ENCODE measurements at places on chromosomes 2 and 18.

DNA sequence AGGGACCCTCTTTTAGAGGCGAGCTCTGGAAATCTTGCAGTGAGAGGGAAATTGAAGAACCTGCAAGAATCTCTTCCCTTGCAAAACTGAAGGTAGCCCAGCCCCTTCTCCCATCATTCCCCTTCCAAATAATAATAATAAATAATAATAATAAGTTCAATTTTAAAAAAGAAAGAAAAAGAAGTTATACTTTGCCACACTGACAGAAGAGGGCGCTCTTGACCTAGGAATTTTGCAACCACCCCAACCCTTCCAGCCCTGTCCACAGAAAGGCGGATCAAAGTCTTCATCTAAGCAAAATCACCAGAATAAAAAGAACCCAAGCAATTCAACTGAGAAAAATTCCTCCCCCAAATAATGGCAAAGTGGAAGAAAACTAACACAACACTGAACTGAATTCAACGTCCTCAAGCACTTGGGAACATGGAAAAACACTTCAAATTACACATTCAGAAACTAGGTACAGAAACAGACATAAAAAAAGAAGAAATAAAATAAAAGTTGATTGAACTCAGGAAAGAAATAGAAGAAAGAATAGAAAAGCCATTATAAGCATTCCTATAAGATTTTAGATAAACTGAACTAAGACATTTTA lies 98.9 kb upstream of the GLS start:
- DNase-seq: peak; percentile 62

DNA sequence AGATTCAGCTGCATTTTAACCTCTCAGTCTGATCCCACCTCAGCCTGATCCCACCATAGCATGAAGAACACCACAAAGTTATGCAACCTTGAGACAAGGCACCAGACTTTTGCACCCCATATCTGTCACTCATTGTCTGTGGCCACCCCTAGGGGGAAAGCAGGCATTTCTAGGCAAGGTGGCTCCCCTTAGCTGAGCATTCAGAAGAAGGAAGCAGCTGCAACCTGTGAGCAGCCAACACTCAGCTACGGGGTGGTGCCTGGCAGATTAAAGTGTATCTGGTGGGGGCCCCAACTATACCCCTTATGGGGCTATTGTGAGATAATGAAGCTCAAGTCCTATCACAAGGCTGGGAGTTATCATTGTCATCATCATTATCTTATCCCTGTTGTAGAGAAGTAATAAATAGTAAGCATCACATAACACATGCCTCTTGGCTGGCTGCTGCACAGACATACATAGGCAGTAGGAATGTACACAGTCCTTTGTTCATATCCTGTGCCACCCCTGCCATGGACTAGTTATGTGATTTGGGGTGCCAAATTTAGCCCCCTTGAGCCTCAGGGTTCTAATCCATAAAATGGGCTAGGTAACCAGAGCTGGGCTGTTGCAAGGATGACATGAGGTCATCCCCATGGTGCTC lies 20.6 kb upstream of the TMEM163 start:
- no peak for DNase-seq

DNA sequence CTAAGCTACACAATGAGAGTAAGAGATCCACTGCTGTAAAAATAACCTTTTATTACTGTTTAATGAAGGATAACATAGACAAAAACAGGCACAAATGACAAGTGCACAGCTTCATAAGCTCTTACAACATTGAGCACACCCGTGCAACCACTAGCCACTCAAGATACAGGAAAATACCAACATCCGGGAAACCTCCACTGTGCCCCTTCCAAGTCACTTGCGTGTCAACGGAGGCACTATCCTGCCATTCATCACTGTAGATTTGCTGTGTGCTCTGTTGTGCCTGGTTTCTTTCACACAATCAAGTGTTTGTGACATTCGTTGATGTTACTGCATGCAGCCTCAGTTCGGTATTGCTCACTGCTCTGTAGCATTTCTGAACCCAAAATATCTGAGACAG lies 292.9 kb upstream of the MYT1L start:
- DNase-seq: no peak

DNA sequence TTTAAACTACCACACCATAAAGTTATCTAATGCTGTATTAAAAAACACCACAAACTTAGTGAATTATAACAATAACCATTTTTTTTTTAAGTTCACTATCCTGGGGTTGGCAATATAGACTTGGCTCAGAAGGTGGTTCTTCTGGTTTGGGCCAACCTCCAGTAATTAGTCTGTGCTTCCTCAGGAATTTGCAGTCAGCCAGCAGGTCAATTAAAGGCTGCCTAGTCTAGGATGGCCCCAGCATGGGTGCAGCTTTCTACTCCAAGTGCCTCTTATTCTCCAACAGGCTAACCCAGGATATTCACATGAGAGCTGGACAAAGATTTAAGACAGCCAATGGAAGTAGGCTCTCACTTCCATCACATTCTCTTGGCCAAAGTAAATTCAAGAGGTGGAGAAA lies 379.1 kb upstream of the FIGN start:
- peak; percentile 40 for DNase-seq

- DNase-seq: no peak
Measured at GRCh38 chr2:9179572-9180201, 26.9 kb upstream of the ASAP2 start.

DNA sequence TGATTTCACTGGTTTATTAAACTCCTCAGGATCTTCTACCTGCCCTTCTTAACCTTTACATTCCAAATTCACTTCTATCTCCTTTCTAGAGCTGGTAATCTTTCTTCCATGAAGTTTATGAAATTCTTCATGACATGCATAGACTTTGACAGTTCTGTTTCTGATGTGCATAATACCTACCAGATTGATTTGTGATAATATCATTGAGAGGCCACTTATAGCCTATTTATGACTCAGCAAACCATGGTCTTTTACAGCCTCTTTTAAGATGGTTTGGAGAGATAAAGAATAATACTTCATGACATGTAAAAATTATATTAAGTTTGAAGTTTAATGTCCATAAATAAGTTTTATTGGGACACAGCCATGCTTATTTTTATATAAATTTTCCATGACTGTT lies 14.0 kb downstream of the SCN2A start:
- no peak for DNase-seq

DNA sequence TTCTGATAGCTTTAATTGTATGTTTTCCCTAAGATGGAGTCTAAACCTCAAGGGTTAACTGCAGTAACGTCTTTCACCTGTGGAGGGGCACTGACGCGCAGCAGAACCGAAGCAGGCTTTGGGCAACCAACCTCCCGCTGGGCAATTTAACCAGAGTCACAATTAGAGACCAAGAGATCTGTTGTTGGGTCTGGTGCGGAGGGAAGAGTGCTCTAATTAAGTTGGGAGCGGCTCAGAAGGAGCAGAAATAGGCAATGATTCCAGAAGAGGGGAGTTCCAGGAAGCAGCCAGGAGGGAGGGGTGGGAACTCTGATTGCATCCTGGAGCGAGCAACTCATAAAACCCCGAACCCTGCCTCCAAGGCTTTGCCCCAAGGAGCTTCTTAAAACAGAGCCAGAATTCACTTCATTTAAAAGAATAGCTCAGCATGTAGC lies 245.8 kb downstream of the PAX3 start:
- DNase-seq: peak; percentile 93

- no peak for DNase-seq
Measured at GRCh38 chr2:176642074-176642473, 372.8 kb downstream of the MTX2 start.

DNA sequence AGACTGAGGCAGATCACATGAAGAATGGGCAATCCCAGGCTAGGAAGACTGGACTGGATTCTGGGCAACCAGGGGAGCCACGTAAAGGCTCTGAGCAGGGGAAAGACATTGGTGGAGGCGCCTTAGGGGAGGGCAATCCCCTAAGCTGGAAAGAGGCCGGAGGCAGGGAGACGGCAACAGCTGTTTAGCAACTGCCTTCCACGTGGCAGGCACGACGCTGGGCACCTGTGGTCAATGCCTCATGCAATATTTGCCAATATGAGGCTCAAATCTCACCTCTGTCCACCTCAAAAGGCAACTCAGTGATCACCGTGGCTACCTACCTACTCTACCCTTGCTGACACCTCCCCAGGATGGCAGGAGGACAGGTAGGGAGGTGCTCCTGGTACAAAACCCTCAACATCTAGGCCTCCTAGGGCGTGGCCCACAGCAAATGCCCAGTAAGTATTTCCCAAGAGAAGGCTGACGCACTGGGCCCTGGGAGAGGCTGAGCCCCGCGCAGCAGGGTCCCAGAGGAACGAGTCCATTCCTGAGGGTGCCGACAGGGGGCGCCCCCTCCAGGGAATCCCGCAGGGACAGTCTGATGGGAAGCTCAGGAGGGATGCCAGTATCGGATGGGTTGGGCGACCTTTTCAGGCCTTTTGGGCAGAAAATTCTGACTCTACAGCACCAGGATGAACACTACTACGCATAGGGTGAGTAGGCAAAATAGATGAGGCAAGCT lies 8.9 kb downstream of the BOLA3 start:
- DNase-seq: peak; percentile 15

DNA sequence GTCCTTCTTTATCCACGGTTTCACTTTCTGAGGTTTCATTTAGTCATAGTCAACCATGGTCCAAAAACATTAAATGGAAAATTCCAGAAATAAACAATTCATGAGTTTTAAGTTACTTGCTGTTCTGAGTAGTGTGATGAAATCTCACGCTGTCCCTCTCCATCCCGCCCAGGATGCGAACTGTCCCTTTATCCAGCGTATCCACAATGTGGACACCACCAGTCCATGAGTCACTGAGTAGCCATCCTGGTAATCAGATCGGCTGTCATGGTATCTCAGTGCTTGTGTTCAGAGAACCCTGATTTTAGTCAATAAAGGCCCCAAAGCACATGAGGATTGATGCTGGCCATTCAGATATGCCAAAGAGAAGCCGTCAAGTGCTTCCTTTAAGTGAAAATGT lies 3.7 kb downstream of the SP140L start:
- DNase-seq: no peak

- peak; percentile 15 for DNase-seq
Measured at GRCh38 chr18:8162802-8163201, 446.4 kb upstream of the RAB12 start.

GRCh38 chr2:231188506-231189170 lies 9.8 kb upstream of the ARMC9 start:
- no peak for DNase-seq

DNA sequence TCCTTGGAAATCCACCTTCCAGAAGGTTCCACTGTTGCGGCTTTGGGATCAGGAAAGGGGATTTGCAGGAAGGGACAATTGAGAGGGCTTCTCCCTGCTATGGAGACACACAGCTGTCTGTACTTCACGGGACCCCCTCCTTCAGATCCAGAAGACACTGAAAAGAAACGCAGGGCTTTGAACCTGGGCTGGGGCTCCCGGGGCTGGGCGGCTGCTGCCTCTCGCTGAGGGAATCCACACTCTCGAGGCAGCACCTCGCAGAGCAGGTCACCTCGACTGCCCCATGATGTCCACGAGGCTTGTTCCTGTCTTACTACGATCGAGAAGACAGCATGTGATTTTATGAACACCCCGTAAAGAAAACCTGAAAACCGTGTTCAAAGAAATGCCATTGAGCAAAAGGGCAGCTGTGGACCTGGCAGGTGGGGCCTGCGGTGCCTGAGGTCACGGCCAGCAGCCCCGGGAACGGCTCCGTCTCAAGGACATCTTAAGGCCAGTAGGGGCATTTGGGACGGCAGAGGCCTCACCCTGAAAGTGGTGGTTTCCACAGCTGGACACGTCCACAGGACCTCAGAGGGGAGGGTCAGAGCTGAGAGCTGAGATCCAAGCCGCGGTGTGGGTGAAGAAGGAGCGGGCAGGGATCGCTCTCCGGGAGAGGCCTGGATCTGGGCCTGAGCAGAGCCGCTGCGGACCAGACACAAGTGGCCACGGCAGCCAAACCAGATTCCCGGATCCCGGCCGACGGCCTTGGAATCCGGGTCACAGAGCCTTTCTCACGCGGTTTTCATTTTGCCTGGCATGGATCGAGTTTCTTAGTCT lies 165.7 kb downstream of the RTP5 start:
- no peak for DNase-seq

DNA sequence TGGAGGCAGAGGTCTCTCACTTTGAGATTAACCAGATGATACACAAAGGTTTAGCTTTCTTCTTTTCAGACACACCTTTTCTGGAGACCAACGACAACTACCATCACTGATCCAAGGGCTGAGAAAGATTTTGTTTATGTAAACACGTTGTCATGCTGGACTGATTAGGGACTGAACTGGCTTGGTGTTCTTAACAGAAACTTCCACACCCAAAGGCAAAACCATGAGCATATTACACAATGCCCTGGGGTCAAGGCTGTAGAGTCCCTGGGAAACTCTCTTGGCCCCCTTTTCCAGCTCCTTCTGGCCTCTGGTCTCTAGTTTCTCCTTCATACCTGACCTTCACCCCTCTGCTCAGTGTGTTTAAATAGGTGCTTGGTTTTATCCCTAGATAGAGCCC lies 447.0 kb upstream of the TCF4 start:
- DNase-seq: no peak

- DNase-seq: peak; percentile 48
Measured at GRCh38 chr2:33116799-33117198, 170.0 kb downstream of the LTBP1 start.

DNA sequence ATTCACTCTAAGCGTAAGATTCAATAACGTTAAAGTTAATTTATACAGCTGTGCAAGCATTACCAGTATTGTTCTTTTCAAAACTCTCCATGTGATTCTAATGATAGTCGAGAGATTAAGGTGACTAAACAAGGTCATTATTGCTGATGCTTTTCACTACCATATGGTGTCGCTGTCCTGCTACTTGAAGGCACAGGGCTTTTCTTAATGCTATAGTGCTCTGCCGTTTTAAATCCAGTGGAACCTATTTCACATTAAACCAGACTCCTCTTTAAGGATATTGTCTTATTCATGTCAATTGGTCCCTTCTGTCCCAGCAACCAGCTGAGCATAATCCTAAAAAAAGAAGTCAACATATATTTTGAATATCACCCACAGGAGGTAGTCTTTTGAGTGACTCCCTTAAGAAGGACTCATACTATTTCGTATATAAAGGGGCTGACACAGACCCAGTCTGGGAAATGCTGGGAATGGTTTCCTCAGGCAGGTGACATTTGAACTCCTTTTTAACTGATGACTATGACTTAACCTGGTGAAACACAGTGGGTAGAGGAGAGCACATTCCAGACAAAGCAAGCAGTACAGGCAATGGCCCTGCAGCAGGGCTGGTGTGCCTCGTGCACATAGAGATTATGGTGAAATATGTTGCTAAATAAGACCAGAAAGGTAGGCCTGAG lies 53.9 kb upstream of the CYTIP start:
- peak; percentile 65 for DNase-seq

DNA sequence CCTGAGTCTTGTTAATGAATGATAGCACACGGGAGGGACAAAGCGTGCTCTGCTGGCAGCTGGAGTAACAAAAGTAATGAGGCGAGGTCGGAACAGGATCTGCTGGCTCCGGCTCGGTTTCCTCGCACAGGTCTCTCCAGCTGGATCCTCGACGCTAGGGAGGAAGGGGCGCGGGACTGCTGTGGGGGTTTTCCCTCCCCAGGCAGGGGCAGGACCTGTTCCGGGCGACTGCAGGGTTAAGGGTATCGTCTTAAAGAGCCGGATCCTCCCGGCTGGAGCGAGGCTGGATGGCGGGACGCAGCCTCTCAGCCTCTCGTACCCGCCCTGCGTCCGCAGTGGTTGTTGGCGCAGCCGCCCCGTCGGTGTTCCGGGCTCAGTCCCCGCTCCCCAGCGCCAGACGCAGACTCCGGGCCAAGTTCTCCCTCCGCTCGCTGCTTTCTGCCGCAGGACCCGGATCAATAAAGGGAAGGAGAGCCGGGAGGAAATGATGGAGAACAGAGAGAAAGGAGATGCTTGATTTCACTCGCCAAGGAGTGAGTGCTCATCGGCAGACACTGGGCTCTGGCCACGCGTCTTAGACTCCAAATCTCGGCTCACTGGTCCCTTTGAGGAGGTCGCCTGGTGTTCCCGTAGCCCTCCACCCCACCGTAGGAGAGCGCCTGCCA lies 1.1 kb upstream of the LIPG start:
- DNase-seq: peak; percentile 56

Measured in neural progenitor cell (in vitro differentiated cells).